Lower lobe of right lung (tissue), 2 donors: ENCODE measurements at places on chromosomes 12 and 14. TPM values are rescaled to one million over a fixed set of nuclear protein-coding genes. Genes with fewer than 3 reads are reported as not detected.

Gene GLI1
- 0.21 TPM for total RNA-seq

Gene TMCC3
- total RNA-seq, result 9.7 TPM

Gene SLCO1A2
- 3.5 TPM for total RNA-seq

Gene AHSA1
- total RNA-seq, result 122 TPM

Gene SERPINA10
- not detected for total RNA-seq

Gene GPR162
- total RNA-seq, result 21.5 TPM

DNA sequence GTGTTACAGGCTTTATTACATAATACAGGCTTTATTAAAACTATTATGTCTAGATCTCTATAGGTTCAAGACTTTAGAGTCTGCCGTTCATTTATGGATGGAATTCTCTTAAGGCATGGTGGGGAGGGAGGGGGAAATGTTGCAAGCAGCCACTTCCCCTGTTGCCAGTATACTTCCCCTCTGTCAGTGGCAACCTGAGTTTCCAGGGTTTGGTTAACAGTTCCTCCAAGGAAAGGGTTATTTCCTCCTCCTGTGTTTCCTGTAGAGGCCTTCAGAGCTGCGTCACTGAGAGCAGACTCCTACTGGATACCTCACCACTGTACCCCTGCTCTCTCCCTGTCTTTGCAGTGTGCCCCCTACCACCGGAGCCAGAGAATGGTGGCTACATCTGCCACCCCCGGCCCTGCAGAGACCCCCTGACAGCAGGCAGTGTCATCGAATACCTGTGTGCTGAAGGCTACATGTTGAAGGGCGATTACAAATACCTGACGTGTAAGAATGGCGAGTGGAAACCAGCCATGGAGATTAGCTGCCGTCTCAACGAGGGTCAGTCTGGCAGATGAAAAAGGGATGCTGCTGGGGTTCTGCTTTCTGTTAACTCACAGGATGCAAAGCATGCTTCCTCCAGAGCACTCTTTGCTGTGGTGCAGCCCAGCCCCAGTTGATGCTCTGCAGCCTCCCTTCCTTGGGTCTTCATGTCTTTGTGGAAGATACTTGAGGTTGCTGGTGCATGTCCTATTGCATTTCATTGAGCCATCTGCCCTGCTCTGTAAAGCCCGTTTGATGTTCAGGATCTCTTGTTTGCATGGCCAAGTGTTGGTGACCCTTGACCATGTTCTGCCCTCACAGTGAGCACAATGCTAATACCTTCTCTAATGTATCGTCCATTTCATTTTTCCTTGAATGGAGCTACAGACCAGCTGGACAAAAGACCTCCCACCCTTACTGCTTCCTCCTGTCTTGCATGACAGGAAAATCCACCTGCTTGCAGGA, 63.6 kb upstream of the SRSF5 start:
- DNase-seq, result no peak

- no peak for DNase-seq
Observed at GRCh38 chr12:5259523-5259922, 172.4 kb upstream of the NTF3 start.

DNA sequence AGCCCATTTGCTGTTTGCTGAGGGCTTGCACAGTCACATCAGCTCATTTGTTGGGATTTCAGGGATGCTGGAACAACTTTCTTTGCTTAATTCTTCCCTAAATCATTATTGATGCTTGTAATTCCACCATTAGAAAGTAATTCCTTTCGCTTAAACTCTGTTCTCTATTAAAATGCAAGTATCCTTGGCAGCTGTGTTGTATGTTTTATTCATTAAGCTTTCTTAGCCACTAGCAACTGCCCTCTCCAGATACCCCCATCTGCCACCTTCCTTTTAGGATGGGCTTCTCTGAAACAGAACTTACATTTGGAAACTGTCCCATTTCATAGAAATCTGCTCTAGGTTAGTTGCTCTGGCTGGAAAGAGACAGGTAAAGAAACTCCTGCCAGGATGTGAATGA, 43.7 kb downstream of the ADCK1 start:
- DNase-seq, result no peak

GRCh38 chr14:68749487-68750475, 43.1 kb downstream of the ZFP36L1 start:
- DNase-seq, result no peak

DNA sequence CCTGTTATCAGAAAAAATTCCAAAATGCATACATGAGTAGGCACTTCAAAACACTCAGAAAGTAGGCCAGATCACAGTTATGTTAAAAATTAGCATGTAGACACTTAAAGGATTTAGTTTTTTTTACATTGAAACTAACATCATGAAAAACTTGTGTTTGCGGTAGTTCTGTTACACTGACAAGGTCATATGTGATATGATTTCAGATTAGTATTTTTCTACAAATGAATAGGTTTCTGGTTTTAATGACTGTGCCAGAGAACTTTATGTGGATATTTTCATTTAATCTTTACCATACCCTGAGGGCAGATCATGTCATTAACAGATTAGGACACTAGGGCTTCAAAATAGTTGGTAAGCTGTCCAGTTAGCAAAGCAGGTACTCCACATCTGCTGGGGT, 20.7 kb downstream of the YARS2 start:
- DNase-seq, result no peak

DNA sequence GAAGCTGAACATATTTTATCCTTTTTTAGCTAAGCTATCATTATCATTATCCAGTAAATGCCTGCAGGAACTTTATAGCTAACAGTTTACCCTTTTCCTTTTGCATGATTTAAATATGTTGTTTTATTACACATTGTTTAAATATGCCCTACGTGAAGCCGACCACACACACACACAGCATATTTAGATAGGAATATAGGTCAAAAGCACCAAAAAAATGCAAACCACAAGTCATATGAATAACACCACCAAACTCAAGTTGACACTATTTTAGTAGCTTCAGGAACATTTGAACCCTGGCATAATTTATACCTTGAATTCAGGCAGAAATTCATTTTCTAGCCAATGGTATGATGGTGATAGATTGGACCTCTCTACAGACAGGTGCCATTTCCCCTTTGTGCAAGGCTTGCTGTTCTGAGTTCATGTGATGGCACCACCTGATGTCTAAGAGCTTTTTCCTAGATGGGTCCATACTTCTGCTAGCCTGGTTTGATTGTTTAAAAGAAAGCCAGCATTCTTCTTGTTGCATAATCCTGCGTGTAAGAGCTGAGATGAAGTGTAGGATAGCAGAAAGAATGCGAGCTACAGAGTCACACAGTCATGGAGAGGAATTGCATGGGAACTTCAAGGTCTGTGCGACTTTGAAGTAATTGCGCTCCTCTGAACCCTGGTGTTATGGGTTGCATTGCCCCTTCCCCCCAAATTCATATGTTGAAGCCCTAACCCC, 454.8 kb upstream of the SOX5 start:
- DNase-seq, result no peak

DNA sequence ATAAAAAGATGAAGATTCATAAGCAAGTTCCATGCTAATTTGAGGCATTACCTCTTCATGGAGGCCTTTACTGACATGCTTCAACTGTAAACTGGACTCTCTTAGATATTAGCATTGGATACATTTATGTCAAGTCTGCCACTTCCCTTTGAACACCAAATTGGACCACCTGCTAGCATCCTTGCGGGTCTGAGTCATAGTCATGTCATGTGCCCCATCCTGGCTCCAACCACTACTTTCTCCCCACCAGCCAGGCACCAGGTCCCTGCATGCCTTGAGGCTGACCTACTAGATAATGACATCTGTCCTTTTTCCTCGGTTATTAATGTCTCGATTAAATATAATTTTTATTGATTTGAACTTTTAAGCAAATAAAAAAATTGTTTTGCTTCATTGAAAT, 32.9 kb upstream of the EEA1 start:
- no peak for DNase-seq

GRCh38 chr12:24425601-24425970, 476.1 kb upstream of the SOX5 start:
- no peak for DNase-seq
